CD4-positive, alpha-beta T cell treated with Interleukin-1 beta for 1 hour (primary cell): ENCODE measurements at places on chromosomes 16 and 17.
A peak's percentile ranks its signal among the peaks of the same experiment; 100 is the strongest.

- DNase-seq: peak; percentile 48
Observed at GRCh38 chr17:35345926-35346771, 27.3 kb downstream of the SLFN11 start.

DNA sequence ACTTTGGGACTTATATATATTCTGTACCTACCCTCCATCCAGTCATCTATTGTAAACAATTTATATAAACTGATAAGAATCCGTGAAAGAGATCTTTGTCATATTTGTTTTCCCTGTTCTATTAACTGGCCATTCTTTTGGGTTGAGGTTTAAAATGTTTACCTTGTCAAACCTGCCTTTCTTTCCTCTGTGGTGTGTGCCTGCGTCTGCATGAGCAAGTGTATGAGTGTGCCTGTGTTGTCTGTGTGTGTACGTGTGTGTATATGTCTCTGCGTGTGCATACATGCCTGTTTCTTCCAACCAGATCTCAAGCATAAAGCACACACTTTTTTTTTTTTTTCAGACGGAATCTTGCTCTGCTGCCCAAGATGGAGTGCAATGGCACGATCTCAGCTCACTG lies 201.5 kb downstream of the C16orf95 start:
- DNase-seq: no peak

DNA sequence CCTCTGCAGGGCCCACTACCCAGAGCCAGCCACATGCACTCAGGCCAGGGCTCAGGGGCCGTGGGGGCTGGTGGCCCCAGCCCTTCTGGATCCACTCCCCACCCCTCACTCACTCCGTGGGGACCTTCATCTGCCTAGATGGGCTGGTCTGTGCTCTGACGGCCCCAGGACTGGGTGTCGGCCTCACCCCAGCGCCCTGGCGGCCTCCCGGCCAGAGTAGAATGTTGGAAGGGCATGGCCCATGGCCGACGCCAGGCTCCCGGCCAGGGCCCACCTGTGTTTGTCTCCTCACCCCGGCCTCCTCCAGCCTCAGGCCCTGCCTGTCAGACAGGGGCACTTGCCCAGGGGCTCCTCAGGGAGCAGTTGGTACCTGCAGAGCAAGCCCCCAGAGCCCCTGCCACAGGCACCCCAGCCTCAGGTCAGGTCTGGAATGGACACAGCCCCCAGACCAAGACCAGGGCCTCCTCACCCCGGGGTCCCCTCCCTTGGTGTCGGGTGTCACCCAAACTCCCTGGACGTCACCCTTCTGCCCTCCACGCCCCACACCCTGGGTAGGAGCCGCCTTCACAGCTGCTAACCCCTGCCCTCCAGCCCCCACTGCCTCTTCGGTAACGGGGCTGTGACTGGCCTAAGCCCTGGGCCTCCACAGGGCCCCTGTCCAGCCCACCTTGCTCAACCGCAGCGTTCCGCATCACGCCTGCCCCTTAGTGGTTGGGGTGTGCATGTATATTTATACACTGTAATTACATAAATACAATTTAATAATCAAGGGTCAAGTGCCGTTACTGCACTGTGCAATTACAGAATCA lies 3.0 kb upstream of the CDH15 start:
- DNase-seq: no peak

DNA sequence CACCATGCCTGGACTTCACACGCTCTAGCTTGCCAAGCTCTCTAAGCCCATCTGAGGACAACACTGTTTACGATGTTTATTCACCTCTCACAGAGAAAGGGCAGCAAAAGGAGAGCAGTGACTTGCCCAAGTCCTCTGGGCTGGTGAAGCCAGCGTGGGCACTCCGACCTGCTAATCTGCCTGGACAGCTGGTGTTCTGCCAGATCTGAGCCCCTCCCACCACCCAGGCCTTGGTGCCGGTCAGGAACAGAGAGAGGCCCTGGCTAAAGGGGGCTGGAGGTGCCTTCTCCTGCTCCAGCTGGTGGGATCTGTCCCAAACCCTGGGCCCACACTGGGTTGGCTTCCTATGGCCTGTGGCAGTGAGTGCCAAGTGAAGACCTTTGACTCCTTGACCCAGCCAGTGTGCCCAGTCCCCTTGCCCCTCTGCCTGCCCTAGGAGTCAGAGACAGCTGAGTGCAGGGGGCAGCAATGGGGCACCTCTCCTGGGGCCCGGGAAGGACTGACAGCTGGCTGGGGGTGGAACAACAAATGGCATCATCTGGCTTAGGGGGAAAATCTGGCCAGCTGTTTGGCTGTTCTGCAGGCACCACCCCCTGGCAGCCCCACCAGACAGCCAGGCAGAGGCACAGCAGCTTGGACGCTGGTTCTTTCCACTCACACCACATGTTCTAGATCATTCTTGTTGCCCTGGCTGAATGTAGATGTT lies 1.8 kb upstream of the SLC4A1 start:
- no peak for DNase-seq

DNA sequence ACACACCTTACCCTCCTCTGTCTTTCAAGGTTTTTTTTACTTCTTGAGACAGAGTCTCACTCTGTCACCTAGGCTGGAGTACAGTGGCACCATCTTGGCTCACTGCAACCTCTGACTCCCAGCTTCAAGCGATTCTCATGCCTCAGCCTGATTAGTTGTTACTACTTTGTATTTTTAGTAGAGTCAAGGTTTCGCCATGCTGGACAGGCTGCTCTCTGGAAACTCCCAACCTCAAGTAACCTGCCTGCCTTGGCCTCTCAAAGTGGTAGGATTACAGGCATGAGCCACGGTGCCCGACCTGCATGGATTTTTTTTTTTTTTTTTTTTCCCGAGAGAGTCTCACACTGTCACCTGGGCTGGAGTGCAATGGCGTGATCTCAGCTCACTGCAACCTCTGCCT lies 273.2 kb downstream of the RBFOX1 start:
- no peak for DNase-seq

- DNase-seq: peak; percentile 68
Observed at GRCh38 chr16:1102921-1103635, 7.0 kb upstream of the C1QTNF8 start.
